ENCODE measurements at places on chromosomes 13 and 19.
A peak's percentile ranks its signal among the peaks of the same experiment; 100 is the strongest.

DNA sequence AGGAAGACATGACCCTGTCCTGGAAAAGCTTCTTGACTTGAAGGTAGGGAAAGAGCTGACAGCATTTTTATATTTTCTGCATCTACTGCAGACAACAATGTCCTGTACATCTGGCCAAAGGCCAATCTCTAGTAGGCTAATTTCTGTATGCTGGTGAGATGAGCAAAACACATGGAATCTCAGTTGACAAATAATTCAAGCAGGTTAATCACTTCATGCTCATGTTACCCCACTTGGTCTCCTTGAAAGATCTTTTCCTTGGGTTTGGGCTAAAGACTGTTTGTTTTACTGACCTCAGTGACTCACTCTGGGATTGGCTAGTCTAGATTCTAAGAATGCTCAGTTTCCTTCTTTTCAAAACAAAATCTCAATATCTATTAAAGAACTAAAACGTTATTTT, 298.8 kb downstream of the LMO7 start:
- no peak for DNase-seq

DNA sequence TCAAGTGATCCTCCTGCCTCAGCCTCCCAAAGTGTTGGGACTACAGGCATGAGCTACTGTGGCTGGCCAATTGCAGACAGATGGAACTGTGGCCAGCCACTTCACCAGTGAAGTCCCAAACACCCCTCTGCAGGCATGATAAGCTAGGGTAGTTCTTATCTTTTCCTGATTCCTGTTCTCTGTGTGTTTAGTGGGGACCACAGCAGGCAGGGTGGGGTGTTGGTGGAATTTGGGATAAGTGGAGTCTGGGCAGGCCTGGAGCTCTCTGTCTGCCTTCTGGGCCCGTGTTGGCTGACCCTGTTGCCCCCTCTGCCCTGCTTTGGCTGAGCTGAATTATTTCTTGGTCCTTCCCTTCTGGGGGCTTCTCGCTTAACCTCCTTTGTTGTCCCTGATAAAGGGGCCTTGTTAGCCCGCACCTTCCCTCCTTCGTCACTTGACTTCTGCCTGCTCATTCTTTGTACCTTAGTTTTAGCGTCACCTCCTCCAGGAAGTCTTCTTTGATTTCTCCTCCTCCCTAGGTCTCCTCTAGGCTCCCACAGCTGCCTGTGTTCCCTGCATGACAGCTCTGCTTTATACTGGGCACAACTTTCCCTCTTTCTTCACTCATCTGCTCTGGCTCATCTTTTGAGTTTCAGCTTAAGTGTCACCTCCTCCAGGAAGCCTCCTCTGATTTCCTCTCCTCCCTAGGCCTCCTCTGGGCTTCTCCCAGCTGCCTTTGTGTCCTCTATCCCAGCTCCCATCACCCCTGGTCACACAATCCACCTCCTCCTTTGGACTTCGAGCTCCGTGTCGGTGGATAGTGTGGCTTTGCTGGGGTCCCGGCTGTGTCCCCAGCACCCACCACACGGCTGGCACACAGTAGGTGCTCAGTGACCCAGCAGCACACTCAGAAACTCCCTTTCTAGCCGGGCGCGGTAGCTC, 1.7 kb upstream of the NCLN start:
- no peak for DNase-seq

- DNase-seq: no peak
These were observed 3.1 kb downstream of the PRKACA start for GRCh38 chr19:14114439-14114838.

DNA sequence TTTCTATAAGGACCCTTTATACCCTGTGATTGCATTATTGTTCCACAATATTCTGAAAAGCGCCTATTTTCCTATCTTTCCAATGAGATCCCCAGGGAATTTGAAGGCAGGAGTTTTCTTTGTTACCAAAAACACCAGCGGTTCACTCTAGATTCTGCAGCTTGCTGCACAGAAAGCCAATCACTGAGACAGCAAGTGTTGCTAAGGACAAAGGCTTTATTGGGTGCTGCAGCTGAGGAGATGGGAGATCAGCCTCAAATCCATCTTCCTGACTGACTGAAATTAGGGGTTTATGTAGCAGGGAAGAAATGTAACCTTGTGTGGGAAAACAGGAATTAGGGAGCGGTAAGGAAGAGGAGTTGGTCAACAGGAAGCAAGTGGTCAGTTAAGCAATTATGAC, 42.6 kb upstream of the MYO16 start:
- DNase-seq: no peak

DNA sequence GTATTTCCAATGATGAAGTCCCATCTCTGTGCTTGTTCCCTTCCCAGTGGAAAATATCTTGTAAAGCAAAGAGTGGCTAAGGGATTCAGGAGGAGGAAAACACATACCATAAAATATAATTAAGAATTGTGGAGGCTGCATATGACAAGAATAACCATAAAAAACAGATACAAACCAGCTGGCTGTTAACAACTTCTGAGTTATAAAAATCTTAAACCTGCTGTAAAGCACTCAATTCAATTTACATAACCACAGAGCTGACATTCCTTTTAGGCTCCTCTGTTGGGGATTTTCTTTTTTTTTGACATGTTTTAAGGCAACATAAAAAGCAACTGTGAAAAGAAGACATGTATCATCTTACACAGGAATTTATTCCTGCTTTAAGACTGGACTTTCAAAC, 207.6 kb downstream of the DACH1 start:
- DNase-seq: no peak

- no peak for DNase-seq
These were observed 38.8 kb downstream of the CHST8 start for GRCh38 chr19:33660410-33661124.

DNA sequence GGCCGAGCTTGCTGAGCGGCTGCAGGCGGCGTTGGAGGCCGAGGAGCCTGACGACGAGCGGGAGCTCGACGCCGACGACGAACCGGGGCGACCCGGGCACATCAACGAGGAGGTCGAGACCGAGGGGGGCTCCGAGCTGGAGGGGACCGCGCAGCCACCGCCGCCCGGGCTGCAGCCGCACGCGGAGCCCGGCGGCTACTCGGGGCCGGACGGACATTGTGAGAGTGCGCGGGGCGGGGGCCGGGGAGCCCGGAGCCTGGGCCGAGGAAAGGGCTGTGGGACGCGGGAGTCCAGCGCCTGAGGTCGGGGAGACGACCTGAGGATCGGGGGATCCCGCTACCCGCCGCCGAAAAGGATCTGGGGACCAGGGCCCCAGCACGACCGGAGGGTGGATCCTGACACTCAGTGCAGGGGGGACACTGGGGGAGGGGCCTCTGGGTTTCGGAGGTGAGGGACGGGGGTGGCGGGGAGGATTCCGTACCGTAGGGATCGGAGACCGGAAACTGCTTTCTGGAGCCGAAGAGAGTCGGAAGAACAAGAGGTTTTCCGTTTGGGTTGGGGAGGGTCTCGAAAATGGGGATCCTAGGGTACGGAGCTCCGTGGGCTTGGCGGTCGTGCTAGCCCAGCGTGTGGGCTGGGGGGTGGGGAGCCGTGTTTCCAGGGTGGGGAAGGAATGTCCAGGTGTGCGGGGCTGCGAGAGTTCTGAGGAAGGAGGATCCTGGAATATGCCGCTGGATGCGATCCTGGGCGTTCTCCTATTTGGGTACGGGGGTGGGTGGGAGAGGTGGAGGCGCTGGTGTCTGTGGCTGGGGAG, 616 bp downstream of the HNRNPUL1 start:
- DNase-seq: peak; percentile 64

- DNase-seq: no peak
These were observed 254.6 kb downstream of the SPRY2 start for GRCh38 chr13:80086304-80086721.

- no peak for DNase-seq
These were observed 24.6 kb upstream of the ZNF846 start for GRCh38 chr19:9793071-9793591.

GRCh38 chr19:45809643-45810159, 5.4 kb downstream of the RSPH6A start:
- DNase-seq: peak; percentile 67

GRCh38 chr13:84744203-84744602, 861.9 kb upstream of the SLITRK1 start:
- no peak for DNase-seq

DNA sequence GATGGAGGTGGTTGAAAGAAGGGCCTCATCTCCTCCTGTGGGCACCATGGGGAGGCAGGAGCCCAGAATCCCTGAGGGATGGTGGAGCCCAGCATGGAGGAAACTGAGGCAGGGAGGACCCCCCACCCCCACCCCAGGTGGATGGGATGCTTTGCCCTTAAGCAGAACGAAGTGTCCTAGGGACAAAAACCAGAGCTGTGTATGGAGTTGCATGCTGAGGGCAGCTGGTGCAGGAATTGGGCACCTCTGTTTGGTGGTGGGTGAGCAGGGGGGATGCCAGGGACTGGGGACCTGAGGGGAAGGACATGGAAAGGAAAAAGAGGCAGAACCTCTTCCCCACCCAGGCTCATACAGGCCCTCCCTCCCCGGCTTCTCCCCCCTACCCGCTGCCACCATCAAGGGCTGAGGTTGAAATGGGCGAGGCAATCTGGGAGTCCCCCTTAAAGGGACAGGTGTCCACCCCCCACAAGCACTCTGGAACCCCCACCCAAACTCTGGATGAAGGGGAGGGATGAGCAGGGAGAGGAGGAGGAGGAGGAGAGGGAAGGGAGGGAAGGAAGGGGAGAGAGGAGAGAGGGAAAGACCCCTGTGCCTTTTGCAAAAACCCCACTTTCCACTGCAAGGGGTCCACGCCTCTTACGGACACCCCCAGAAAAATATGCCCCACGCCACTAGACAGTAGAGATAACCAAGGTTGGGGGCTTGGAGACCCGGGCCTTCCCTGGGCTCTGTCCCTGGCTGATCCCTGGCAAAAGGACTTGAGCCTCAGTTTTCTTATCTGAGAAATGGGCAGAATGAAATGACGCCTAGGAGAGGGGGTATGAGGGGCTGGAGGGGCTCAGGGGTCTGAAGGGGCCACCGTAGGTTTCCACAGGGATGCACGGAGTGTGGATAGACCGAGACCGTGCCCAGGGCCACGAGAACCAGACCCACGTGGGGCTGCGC, 5.9 kb downstream of the ONECUT3 start:
- no peak for DNase-seq

GRCh38 chr13:73922493-73923393, 211.5 kb downstream of the KLF12 start:
- DNase-seq: no peak

DNA sequence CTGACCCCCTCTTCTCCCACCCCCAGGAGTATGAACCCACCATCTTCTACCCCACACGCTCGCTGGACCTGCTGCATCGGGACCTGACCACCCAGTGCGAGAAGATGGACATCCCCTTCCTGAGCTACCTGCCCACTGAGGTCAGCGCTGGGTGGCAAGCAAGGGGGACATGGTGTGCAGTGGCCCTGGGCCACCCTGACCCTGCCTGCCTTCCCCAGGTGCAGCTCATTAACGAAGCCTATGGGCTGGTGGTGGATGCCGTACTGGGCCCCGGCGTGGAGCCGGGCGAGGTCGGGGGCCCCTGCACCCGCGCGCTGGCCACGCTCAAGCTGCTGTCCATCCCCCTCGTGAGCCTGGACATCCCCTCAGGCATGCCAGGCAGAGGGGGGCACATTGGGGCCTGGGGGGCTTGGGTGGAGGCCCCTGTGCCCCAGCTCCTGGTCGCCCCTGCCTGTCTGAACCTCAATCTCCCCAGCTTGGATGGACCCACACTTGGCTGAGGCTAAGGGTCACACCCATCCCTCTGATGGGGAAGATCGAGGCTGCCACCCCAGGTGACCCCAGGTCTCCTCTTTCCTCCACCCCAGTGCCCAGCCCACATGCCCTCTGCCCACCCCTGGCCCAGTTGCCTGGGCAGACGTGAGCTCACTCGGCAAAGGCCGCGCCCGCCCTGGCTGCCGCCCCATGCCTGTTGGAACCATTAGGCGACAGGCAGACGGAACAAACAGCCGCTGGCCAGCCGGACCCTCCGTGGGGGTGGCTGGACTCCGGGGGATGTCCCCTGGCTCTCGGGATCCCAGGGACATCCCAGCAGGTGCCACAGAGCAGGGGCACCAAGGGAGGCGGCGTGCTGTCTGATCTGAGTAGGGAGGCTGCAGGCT, 2.5 kb upstream of the CILP2 start:
- DNase-seq: no peak

DNA sequence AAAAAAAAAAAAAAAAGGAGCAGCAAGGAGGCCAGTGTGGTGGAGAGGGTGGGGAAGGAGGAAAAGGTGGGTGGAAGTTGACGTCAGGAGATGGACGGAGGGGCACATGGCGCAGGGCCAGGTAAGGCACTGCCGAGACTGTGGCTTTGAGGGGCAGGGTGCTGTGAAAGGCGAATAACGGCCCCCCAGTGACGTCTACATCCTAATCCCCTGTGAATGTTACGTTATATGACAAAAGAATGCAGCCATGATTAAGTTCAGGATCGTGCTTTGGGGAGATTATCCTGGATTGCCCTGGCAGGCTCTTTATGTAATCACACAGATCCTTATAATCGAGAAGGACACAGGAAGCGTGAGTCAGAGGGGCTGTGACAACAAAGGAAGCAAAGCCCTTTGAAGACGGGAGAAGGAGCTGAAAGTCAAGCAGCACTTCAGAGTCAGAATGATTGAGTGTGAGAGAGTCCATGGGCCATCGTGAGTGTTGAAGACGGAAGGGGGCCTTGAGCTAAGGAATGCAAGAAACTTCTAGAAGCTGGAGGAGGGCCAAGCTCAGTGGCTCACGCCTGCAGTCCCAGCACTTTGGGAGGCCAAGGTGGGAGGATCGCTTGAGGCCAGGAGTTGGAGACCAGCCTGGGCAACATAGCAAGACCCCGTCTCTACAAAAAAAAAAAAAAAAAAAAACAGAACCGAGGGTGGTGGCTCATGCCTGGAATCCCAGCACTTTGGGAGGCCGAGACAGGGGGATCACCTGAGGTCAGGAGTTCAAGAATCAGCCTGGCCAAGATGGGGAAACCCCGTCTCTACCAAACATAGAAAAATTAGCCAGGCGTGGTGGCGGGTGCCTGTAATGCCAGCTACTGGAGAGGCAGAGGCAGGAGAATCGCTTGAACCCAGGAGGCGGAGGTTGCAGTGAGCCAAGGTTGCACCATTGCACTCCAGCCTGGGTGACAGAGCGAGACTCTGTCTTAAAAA, 13.8 kb upstream of the CEACAM16 start:
- no peak for DNase-seq

Data from GM06990 (cell line).